ENCODE measurements at places on chromosomes 12 and 14.

DNA sequence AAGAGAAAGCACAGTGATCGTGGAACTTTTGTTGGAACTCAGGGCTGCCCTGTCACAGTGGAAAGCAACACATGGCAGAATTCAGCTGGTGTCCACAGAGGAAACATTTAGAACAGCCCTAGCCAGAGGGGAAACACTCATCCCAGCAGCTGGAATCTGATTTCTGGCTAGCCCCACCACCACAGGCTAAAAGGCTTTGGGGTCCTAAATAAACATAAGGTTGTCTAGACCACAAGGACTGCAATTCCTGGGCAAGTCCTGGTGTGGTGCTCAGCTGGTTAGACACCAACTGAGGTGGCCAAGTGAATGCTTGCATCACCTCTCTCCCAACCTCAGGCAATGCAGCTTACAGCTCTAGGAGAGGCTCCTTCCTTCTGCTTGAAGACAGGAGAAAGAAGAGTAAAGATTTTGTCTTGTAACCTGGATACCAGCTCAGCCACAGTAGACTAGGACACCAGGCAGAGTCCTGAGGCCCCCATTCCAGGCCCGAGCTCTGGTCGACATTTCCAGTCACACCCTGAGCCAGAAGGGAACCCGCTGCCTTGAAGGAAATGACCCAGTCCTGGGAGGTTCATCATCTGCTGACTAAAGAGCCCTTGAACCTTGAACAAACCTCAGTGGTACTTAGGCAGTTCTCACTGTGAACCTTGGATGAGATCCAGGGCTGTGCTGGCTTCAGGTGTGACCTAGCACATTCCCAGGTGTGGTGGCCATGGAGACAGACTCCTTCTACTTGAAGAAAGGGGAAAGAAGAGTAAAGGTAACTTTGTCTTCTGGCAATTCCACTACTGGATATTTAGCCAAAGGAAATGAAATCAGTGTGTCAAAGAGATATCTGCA lies 85.4 kb upstream of the PLXNC1 start:
- DNase-seq = no peak

GRCh38 chr14:76133103-76133502 lies 18.6 kb upstream of the GPATCH2L start:
- no peak for DNase-seq

DNA sequence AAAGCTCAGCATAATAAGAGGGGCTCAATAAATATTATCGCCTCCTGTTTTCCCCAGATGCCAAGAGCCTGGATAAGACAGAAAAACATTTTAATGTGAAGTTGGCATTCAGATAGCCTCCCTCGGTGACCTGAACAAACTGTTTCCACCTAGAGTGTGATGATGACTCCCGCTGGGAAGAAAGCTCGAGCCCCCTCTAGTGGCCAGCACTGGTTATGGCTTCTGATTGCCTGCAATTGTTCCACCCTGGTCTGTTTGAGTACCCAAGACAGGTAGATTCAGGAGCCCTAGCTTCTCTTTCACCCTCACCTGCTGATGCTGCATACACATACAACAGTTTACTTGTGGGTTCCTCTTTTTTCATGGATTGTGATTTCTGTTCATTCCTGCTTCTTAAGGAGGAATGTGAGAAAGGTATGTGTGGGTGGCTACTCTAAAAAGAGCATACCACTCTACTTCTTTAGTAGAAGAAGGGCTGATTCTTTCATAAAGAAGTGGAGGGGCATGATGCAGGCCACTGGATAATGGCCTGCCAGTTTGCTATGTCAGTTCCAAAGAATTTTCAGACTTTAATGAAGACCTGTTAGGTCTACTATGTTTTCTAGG lies 6.4 kb downstream of the ERG28 start:
- DNase-seq = peak; percentile 88

DNA sequence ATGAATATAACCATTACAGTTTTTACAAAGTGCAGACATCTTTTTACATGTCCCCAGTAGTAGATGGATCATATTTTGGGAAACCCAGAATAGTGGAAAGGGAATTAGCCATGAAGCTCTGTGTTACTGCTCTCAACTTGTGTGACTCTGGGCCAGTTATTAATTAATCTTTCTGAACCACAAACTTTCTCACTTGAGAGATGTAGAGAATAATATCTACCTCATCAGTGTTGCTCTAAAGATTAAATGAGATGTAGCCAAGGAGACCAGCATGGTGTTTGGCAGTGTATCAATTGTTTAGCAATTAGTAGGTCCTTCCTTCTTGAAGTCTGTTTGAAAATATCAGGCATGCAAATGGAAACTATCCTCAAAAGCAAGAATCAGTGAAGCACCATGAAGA lies 169.2 kb downstream of the TMTC2 start:
- DNase-seq = no peak

DNA sequence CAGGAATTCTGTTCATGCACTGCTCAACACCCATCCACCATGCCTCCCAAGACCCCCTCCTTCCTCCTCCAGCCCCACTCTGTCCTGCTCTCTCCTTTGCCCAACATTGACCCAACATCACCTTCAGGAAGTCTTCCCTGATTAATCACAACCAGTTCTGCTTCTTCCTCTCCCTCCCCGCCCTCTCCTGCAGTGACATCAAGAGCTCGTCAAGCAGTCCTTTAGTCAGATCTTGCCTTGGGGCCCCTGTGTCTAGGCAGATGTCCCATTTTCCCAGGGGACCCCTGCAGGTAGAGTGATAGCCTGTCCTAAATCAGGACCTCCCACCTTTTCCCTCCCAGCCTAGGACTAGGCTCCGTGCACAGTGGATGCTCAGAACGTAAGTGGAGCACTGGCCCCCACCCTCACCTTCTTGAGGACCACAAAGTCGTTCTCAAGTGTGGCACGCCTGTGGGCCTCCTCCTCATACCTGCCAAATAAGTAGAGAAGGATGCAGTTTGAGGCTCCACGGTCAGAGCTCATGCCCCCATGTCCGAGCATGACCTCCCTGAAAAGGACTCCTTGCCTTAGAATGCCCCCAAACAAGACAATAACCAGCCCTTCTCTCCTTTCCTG lies 2.3 kb downstream of the KRT78 start:
- DNase-seq = no peak

DNA sequence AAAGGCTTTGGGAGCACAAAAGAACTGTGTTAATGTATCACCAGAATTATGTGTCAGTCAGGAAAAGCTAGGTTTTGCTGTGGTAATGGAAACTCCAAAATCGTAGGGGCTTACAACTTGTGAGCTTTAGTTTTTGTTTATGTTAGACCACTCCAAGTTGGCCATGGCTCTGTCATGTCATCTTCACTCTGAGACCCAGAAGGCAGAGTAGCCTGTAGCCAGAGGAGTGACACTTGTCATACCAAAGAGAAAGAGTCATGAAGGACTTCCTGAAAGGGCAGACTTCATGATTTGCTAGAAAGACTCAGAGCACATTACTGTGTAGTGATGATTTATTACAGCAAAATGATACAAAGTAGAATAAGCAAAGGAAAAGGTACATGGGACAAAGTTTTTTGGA lies 133.6 kb upstream of the SSTR1 start:
- DNase-seq = no peak

- no peak for DNase-seq
Measured at GRCh38 chr12:62214846-62215245, 45.4 kb upstream of the USP15 start.

DNA sequence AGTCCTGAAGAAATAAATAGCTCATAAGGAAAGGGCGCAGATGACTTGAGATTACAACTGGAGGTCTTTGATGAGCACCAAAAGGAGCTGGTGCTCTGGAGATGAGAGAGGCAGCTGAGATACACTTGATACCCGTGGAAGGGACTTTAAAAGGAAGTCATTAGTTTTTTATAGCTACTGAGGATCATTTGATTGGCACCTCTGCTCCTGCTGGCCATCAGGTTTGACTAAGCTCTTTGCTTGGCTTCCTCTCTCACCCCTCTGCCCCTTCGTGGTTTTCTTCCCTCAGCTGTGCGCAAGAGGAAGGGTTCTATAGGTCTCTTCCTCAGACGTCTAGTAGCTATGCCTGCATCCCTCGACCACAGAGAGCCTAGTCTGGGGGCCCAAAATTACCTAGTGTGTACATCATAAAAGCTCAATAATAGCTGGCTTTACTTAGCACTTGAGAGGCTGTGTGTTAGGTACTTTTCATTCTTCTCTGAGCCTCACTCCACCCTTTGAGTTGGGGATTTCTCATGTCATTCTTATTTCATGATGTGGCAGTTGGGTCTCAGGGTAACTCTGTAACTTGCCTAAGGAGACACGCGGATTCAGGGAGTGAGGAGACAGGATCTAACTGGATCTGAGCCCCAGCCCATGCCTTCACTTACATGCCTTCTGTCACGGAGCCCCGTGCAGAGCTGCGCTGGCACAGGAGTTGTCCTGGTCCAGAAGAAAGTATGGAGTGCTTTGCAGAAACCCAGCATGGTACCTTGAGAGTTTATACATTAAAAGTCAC lies 68.4 kb upstream of the ASPG start:
- no peak for DNase-seq

- DNase-seq = no peak
Measured at GRCh38 chr14:73997944-73998447, 21.1 kb downstream of the ENTPD5 start.

GRCh38 chr14:96409701-96410100 lies 17.8 kb downstream of the AK7 start:
- no peak for DNase-seq

DNA sequence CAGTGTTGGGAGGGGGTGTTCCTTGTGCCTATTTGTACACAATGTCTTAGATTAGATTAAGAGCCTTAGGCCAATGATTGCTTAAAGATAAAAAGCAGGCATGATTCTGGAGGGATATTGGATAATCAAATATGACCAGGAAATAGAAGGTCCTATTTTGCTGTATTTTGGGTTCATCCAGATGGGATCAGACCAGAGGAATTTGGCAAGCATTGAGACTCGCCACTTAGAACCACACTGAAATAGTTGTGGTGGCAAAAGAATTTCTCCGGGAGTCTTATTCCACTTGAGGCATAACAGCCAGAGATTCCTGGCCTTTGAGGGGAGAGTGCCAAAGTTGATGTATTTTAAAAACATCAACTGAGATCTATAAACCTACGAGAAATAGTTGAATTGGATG lies 327.2 kb downstream of the RAD51B start:
- no peak for DNase-seq

- no peak for DNase-seq
Measured at GRCh38 chr12:15597125-15597830, 191.9 kb downstream of the EPS8 start.

DNA sequence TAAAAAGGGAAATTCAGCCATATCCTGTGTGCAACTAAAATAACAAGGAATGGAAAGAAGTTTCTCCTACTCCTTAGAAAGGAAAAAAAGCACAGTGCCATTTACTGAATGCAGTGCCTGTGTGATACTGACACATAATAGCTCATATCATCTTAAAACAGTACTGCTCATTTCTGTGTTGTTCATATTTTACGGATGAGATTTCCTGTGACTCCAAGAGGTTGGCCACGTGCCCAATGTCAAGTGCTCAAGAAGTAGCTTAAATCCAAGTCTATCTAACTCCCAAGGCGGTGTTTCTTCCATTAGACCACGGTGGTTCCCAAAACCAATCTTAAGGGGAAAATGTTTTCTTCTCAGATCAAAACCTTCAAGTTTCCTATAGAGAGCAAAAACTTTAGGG lies 20.0 kb downstream of the MAP3K9 start:
- DNase-seq = no peak

- no peak for DNase-seq
Measured at GRCh38 chr14:99436247-99437180, 44.1 kb downstream of the SETD3 start.

- no peak for DNase-seq
Measured at GRCh38 chr12:11825278-11825677, 175.8 kb downstream of the ETV6 start.

DNA sequence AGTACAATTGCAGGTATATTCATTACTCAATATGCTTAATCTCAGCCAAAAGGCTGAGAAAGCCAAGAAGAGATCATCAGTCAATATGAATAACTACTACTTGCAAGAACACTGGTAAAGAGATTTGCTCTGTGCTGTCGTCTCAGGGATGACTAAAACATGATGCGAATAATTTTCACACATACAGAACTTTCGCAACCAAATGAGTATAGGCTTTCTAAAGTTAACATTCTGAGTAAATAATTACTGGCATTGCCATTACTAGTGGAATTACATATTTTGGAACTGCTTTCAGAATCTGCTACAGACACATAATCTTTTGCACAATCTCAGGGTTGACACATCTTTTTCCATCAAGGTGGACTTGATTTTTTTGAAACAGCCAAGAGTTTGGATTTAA lies 24.7 kb downstream of the NCKAP1L start:
- DNase-seq = no peak

GRCh38 chr14:31484754-31485153 lies 3.1 kb downstream of the GPR33 start:
- no peak for DNase-seq

DNA sequence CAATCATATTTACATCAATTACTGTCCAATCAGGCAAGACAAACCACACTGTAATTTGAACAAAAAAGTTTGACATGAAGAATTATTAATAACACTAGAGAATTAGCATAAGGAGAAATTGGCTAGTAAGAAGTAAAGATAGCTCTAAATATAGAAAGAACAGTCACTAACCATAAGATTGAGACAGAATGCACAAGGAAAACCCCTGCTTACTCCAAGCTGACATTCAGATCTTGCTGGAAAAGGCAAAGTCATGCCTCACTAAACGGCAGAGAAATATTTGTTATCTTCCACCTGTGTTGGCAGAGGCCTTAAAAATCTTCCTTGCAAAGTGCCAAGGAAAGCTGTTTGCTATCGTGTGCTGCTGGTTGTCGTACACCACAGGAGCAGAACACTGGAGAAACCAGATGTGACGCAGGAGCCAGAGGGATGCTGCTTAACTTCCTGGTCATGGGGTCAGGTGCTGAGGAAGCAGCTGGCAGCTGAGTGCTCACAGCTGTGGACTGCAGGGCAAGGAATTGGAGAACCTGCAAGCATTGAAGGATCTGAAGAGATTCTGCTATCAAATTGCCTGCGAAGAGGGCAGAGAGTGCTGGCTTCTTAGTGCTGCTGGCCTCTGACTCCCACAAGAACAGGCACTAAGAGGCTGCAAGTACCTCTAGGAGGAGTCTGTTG lies 1323.3 kb downstream of the LRFN5 start:
- no peak for DNase-seq

DNA sequence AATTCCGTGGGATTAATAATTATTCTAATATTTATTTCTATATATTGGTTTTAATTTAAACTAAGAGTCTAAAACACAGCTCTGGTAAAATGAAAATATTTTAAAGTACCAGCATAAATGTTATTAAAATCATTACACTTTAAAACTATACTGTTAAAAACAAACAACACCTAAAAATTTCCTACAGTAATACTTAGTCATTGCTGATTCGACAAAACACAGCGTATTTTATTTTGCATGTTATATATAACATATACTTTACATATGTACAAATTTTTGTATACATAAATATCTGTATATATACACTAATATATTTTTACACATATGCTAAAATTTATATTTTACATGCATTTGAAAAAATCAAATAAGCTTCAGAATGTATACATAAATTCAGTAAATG lies 6.0 kb upstream of the PCNX4 start:
- no peak for DNase-seq
